Hematopoietic multipotent progenitor cell (in vitro differentiated cells): ENCODE measurements at places on chromosomes 12 and 14.

DNA sequence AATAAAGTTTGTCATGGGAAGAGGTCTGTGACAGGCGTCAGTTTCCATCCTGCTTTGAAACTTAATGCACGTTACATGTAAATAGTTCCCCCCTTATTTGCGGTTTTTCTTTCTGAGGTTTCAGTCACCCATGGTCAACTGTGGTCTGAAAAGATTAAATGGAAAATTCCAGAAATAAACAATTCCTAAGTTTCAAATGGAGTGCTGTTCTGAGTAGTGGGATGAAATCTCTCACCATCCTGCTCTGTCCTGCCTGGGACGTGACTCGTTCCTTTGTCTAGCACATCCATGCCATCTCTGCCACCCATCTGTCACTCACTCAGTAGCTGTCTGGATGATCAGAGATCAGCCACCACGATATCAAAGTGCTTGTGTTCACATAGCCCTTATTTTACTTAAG, 51.3 kb upstream of the DICER1 start:
- no peak for DNase-seq

- no peak for DNase-seq
Observed at GRCh38 chr12:53347905-53348304, 11.8 kb upstream of the SP7 start.

DNA sequence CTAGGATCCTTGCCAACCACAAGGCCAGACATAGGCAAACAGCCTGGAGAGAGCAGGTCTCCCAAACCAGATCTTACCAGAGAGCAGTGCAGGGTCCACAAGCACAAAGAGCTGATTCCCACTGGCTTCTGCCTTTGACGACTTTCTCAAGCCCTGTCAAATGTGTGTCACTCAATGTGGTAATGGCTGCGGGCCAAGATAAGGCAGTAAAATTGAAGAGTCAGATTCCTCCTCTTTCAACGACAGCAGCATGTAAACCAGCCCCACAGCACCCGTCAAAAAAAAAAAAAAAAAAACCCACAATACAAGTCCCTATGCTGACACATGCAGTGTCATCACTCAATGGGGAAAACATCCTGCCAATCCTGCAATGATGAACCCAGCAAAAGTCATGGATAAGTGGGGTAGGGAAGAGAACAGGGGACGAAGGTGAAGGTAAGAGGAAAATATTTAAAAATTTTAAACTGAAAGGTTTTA, at the start of gene STON2:
Gene STON2, minus strand, starts transcription at position 123 of the 477 bp plus-strand sequence. CDS start 1,942 bp downstream, outside the sequence.
- DNase-seq: peak; percentile 89

GRCh38 chr12:53324113-53324778, 2.8 kb upstream of the AAAS start:
- peak; percentile 68 for DNase-seq

DNA sequence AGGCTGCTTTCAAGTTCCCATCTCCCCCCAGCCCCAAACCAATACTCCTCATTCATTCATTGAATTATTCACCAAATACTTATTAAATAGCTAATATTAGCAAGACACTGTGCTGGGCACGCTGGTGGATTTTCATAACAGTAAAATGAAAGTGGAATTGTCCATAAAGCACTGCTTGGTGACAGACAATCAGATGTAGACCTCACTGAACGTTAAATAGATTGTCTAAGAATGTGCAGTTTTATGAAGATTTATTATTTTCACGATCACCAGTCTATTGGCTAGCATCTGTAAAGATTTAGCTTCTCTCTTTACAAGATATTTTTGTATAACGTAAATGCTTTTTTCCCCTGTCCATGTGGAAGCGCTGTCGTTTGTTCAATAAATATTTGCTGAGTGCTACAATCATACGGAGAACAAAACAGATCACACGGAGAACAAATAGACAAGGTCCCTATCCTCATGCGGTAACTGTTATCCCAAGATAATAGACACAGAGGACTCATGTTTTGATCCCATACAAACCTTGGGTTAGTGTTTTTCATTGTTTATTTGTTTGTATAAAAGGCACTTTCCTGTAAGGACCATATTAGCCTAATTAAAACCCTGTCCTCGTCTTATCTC, 397.6 kb downstream of the BCAT1 start:
- no peak for DNase-seq

DNA sequence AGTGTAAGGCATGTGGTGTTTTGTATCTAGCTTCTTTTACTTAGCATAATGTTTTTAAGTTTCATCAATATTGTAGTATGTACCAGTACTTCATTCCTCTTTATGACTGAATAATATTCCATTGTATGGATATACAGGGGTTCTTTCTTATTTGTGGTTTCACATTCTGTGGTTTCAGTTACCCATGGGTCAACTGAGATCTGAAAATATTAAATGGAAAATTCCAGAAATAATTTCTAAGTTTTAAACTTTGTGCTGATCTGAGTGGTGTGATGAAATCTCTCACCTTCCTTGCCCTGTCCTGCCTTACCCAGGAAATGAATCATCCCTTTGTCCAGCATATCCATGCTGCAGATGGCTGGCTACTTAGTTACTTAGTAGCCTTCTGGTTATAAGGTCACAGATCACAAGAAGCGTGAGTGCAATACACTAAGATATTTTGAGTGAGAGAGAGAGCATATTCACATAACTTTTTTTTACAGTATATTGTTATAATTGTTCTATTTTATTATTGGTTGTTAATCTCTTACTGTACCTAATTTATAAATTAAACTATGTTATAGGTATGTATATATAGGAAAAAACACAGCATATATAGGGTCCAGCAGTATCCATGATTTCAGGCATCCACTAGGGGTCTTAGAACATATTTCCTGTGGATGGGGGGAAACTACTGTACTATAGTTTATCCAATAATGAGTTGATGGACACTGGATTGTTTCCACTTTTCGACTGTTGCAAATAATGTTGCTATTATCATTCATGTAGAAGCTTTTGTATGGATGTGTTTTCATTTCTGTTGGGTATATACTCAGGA, 59.6 kb upstream of the LRTM2 start:
- DNase-seq: no peak

- no peak for DNase-seq
Observed at GRCh38 chr12:128852885-128853599, at the start of gene GLT1D1. Gene GLT1D1 (plus strand): TSS chr12:128853478. CDS start chr12:128853582, 104 bp downstream.

DNA sequence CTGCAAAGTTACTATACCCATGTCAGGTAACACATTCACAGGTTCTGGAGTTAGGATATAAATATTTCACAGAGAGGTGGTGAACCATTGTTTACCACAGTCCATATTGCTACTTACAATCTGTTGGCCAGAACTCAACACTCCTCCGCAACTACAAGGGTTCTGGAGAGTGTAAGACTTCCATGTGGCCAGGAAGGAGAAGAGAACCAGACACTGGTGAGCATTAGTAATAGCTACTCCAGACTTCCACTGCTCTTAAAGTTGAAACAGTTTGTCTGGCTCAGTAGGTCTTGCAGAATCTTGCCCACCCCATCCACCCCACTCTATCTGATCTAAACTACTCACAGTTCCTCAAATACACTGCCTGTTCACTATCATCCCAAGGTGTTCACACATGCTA, 369.6 kb downstream of the DUSP6 start:
- no peak for DNase-seq

DNA sequence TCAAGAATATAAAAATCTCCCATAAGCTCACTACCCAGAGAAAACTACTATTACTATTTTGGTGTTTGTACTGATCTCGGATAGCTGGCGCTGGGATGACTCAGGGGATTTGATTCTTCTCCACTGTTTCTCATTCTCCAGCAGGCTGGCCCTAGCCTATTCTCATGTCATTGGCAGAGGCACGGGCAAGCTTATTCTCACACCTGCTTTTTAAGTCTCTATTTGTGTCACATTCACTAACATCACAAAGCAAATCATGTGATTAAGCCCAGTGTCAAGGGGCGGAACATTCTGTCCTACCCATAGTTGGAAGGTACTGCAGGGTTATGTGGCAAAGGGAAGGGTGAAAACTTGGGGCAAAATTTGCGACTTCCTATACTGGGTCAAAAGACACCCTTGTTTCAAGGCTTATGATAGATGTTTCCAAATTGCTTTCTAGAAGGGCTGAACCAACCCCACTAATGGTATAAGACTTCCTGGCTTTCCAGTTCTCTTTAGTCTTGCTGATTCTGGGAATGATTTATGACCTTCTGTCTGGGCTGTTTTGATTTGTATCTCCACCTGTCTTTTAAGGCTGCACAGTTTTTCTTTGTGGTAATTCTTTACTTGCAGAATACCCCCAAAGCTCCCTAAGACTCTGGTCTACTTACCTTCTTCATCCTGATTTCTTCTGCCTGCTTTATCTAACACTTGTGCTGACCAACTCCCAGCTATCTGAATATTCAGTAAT, 406.4 kb downstream of the NRXN3 start:
- no peak for DNase-seq

- DNase-seq: peak; percentile 50
Observed at GRCh38 chr14:53963320-53964227, 6.9 kb upstream of the BMP4 start.

DNA sequence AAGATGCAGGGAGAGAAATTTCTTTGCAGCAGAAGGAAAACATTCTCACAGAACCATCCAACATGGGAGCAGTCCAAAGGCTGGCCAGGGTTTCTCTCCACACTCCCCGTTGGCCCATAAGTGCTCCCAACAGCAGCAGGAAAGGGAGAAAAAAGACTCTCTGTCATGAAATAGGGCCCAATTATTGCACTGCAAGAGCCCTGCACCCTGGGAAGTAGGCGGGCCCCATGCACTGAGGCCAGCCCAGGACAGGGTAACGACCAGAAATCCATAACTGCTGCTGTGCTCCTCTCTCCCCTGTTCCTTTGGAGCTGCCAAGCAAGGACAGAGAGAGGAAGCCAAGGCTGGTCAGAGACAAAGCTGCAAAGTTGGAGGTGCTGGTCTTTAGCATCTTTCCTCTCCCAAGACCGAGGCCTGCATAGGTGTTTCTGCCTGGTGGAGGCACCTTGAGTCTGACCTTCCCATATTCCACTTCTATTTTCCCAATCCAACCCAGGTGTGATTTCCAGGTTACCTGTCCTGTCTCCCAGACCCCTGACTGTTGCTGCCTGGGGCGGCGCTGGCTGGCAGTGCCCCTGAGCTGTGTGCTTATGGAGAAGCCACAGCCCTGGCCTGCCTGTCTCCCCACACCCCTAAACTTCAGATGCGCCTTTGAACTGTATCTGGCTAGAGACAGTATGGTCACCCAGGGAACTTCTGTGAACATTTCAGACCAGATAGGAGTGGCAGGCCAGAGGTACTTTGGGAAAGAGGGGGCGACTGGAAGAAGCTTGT, 6.8 kb downstream of the GALNT16 start:
- no peak for DNase-seq

DNA sequence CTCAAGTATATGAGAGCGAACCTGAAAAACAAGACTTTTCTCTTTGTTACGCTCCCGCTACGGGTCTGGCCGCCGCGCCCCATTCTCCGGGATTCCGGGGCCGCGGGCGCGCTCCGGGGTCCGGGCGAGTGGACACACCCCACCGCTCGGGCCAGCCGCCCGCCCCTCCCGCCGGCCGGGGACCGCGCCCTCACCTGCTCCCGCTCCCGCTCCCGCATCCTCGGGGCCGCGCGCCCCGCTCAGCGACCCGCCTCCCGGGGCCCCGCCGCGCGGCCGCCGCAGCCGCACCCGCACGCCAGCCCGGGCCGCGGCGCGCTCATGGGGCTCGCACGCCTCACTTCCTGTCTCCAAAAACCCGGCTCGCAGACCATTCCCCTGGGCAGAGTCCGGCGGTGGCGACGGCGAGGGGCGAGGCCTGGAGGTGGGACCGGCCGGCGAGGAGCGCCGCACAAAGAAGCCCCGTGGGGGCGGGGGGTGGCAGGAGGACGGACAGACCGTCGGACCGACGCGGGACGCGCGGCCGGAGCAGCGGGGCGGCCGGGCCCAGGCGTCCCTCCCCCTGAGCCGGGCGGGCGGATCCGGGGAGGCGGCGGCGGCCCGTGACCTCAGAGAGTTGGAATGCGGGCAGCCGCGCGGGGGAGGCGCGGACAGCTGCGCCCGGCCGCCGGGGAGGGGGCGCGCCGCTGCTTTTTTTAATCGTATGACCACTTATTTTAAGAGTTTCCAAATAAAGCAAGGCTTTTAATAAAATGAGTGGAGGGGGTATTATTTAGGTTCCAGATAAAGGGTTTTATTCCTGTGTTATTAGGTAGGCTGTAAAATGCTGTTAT, at the start of gene PTPN21:
Gene PTPN21, minus strand, starts transcription at position 551 of the 830 bp plus-strand sequence. CDS start 4,590 bp downstream, outside the sequence.
- no peak for DNase-seq

- DNase-seq: no peak
Observed at GRCh38 chr14:71022012-71022869, 115.0 kb downstream of the PCNX1 start.

- DNase-seq: no peak
Observed at GRCh38 chr14:96194657-96195431, 9.8 kb upstream of the BDKRB2 start.

GRCh38 chr12:76199808-76200207, 115.3 kb upstream of the NAP1L1 start:
- DNase-seq: no peak

GRCh38 chr12:79673354-79673753, 17.4 kb downstream of the PAWR start:
- DNase-seq: no peak

DNA sequence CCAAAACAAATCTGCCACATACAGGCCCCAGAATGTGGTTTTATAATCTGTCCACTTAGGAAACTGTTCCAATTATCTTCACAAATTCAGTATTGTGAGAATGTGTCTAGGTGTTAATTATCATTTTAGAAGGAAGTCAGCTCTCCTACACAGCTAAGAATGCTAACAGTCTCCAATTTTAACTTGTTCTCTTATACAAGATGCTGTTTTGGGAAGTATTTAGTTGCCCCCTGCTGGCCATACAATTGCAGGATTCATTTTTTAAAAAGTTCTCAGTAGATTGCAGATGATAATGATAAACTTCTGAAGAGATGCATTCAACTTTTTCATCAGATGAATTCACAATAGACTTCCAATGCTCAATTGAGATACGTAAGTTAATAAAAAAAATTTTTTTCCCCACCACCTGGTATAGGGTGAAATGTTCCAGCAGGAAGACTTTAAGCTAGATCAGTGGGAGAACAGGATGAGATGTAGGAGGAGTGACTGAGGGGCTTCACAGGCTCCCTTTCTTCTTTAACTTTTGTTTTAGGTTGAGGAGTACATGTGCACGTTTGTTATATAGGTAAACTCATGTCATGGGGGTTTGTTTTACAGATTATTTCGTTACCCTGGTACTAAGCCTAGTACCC, 27.3 kb upstream of the OSBPL8 start:
- DNase-seq: peak; percentile 76

DNA sequence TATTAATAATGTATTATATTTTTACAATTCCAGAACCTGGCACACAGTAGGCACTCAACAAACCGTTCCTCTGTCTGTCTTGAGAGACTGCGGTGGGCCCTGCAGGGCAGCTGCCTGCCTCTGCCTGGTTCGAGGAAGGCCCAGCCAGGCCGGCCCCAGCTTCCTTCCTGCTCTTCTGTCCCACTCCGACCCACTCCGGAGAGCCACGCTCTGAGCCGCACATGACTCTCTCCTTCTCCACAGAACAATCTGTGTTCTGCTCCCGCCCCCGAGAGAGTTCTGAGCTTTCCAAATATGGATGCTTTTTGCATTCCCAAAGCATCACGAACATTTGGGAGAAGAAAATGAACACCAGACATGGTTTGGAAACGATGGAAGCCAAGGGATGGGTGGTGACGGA, 57.3 kb downstream of the TTC7B start:
- DNase-seq: peak; percentile 42

DNA sequence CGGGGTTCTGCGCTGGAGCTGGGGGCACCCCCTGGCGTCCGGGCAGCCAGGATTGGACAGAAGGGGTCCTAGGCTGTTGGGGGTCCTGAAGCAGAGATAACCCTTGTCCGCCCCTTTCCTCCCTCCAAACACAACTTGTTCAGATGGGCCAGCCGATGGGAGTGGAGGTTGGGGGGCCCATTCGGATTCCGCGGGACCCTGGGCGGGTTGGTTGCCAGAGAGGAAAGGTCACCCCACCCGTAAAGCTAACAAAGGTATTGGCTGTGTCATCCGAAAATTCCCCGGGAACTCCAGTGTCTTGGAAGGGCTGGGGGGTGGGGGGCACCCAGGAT, 1.3 kb downstream of the FAM222A start:
- no peak for DNase-seq
